CD8-positive, alpha-beta memory T cell (primary cell): ENCODE measurements at places on chromosomes 1 and 21.

DNA sequence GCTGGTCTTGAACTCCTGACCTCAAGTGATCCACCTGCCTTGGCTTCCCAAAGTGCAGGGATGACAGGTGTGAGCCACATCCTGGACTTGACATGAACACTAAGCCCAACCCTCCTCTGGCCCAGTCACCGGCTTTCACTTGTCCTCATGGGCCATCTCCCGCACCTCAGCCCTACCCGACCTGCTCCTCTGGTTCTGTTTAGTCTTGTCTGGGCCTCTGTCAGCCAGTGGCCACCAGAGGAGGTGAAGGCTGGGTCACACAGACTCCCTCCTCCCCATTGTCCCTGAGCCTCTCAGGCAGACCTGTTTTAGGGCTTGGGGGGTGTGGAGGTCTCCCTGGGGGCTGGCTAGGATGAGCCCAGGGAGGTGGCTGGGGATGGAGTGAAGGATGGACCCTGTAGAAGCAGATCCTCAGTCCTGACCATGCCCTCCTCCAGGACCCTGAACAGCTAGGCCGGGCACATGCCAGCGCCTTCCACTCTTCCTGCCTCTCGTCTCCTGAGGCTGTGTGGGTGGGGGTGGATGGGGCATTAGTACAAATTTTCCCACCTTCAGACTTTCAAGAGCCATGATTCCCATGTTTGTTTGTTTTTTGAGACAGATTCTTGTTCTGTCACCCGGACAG is 26.1 kb upstream of the UMODL1 start:
- DNase-seq = no peak

GRCh38 chr1:8217011-8217711 is 100.8 kb upstream of the SLC45A1 start:
- DNase-seq = no peak

- DNase-seq = no peak
Measured at GRCh38 chr1:157641177-157641576, 43.3 kb upstream of the FCRL4 start.

DNA sequence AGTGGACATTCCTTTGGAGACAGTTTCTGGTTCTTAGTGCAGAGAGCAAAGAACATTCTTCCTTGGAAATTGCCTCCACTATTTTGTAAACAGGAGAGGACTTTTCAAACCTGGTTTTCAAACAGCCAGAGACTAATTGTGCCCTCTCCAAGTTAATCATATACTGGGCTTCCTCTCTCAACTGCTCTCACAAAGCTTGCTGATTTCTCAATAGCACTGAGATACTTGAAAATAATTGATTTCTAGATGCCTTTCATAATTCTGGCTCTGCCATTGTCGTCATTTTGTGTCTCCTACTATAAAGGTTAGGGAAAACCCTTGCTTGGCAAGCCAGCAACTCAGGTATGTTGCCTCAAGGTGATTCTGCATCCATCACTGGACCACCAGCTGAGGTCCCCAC is 56.0 kb downstream of the KCNJ15 start:
- DNase-seq = no peak

- DNase-seq = no peak
Measured at GRCh38 chr1:40858856-40859416, 3.2 kb downstream of the CITED4 start.

DNA sequence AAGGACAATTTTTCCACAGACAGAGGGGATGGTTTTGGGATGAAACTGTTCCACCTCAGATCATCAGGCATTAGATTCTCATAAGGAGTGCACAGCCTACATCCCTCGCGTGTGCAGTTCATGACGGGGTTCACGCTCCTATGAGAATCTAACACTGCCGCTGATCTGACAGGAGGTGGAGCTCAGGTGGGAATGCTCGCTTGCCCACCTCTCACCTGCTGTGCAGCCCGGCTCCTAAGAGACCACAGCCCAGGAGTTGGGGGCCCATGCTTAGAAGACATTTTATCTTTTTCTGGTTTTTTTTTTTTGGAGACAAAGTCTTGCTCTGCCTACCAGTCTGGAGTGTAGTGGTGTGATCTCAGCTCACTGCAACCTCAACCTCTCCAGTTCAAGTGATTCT is 16.0 kb downstream of the GNB1 start:
- DNase-seq = no peak

GRCh38 chr1:97451046-97451826 is 469.6 kb downstream of the DPYD start:
- DNase-seq = no peak

DNA sequence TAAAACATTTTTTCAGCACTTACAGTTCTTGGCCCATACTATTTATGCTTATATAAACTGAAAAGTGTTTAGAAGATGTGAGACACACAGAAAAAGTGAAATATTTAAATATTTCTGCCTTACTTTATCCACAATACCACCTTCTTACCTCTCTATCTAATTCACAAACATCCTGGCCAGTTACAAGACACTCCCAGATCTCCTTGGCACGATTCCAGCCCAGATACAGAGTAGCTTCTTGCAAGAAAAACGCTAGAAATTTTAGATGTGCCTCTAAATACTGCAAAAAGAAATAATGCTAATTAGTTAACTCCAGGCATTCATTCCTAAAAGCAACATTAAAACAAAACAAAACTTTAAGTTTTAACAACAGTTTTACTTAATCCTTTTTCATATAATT is 68.4 kb downstream of the USP24 start:
- no peak for DNase-seq

DNA sequence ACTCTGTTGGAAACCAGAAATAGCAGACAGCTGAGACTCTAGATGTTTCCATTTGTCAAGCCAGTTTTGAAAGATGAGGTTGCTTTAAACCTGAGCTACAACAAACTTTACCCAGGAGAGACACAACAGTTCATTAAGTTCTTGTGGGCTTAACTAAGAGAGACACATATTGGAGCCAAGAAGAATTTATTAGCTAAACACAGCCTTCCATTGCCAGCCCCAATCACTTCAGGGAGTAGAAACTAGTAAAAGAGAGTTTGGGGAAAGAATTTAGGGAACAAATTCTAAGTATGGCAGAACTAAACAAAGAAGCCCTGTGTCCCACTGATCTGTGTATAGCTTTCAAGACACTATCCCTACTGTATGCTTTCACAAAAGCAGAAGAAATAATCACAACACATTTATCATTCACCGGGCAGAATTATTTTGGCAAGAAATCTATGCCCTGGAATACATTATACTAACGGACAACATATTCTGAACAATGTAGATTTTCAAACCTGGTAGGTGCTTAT is 87.3 kb upstream of the KAZN start:
- no peak for DNase-seq
